ENCODE measurements at places on chromosomes 5 and 9. TPM values are rescaled to one million over a fixed set of nuclear protein-coding genes. Genes with fewer than 3 reads are reported as not detected.

DNA sequence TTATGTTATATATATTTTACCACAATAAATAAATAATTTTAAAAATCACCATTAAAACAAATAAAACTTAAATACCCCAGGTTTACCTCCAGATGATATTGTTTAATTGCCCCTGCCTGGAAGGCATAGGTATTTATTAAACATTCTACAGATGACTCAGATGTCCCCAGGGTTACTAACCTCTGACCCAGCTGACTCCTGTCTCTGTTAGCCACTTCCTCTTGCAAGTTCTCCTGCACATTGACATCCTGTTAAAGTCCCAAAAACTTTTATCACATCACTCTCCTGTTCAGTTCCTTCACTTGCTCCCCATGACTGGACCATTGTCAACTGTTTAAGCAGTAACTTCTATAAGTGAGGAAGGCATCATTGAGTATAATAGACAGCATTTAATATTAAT lies 37.0 kb upstream of the RAB3C start:
- DNase-seq, result no peak

DNA sequence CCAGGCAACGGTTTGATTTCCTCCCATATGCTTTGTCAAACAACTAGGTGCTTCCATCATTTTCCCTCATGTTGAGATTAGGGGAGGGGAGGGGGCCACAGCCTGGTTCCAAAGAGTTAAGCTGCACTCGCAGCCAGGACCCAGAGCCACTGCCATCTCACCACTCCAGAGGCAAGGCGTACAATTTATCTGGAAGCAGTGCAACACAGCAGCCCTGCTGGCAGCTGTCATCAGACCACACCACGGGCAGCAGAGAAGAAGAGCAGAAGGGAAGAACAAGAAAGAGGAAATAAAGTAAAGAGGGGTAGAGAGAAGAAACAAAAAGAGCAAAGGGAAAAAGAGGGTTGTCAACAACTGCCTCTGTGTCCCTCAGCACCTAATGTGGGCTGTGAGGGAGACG lies 38.9 kb downstream of the MED27 start:
- no peak for DNase-seq

- DNase-seq, result no peak
Measured at GRCh38 chr5:143023411-143024096, 253.4 kb downstream of the ARHGAP26 start.

- no peak for DNase-seq
Measured at GRCh38 chr9:124801356-124801755, 24.4 kb downstream of the OLFML2A start.

DNA sequence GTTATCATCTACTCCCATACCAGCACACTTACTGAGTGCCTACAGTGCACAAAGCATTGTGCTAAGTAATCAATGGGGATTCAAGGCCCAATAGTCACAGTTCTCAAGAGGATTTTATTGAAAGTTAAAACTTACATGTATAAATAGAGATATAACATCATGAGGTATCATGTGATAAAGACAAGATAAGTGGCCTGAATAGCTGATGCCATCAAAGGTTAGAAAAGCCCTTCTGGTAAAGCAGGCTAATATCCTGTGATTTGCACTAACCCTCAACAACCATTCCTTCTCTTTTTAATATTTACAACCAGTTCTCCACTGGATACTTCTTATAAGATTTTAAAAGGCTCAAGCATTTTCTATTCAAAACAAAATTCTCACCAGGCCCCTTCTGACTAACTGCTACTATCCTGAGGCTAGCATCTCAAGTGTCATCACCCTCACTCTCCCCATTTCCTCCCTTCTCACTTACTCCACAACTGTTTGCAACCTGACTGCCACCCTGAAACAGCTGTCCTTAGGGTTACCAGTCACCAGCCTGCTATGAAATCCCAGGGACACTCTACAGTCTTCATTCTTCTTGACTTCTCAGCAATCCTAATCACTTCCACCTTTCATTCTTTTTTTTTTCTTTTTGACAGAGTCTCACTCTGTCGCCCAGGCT lies 377.9 kb downstream of the ENC1 start:
- DNase-seq, result no peak

GRCh38 chr9:19429595-19429994 lies 20.8 kb downstream of the ACER2 start:
- DNase-seq, result no peak

GRCh38 chr5:36689225-36689624 lies 82.8 kb downstream of the SLC1A3 start:
- no peak for DNase-seq

DNA sequence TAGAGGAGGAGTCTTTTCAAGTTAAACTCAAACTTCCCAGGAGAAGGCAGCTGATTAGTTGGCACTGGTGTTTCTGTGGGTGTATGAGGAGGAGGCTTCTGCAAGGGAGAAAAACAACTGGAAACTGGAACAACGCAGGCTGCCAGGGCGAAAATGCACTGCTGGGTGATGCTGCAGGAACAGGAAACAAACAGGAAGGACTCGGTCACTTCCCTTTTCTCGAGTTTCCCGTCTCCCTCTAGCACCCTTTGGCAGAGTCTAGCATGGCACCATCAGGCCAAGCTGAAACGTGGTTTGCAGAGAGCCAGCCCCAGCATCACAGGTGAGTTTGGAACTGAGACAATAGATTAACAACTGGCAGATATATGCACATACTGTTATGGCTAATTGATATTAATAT lies 77.5 kb upstream of the CAST start:
- DNase-seq, result no peak

DNA sequence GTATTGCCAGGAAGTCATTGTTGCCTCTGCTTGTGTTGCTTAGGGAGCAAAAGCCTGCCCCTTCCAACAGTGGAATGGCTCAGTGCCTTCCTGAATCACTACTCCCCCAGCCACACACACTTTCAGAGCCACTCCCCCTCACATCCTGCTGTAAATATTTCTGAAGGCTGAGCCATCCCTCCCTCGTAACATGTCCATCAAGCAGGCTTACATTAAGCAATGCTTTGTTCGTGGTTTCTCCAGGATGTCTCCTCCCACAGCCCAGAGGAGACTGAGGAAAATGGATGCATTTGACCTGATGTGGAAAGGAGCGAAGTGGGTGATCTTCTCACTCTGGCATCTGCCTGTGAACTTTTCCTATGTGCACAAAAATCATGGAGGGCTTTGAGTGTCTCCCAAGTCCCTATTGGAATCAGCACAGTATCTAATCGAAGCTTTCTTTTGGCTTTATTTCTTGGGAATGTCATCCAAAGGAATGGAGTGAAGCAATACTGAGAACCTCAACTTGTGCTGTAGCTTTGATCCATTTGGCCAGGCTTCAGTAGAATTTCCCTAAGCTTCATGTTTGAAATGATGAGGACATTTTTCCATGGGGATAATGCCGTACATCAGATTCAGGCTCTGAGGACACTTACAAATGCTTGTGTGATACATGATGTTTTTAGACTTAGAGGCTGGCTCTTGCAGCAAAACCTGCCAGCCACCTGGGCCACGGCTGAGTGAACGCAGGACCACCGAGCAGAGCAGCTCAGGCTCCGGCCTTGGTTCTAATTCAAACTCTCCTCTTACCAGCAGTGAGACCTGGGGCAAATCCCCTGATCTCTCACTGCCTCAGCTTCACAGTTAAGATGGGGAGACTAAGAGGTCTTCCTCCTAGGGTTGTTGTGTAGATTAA lies 389.1 kb downstream of the ENC1 start:
- no peak for DNase-seq

DNA sequence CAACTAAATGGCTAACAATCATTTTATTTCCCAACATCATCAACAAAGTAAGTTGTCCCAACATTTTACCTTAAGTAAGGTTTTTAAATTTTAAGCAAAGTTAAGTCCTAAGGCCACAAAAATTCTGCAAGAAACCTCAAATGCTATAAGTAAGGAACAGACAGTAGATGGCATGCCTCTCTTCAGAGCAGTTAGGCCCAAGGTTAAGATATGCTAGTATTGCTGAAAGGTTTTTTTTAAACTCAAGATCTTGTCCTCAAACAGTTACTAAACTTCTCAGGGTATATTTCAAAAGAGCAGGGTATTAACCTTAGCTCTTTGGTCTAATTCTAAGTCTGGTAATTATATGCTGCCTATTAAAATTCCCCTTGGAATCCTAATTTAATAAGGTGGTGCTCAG lies 35.1 kb downstream of the PJA2 start:
- no peak for DNase-seq

GRCh38 chr9:76352026-76352620 lies 42.1 kb downstream of the RFK start:
- DNase-seq, result no peak

DNA sequence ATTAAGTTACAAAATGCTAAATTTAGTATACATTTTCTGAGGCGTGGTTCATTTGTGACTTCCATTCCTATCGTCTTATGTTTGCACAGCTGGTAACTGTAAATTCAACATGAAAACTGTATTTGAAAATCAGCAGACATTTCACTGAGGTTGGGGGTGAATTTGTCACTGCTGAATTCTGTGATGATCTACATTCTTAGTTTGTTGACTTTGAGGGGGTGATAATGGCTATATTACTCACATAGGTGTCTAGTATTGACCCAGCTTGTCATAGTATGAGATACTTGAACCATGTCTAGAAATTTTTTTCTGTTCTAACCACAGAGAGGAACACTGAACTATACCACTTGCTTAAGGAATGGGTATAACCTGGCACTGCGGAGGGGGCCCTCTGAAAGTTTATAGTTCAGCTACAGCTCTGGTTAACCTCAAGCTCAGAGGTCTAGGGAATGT lies 313.3 kb downstream of the PIK3R1 start:
- DNase-seq, result no peak

- DNase-seq, result no peak
Measured at GRCh38 chr9:91421971-91422757, 1.5 kb downstream of the NFIL3 start.

DNA sequence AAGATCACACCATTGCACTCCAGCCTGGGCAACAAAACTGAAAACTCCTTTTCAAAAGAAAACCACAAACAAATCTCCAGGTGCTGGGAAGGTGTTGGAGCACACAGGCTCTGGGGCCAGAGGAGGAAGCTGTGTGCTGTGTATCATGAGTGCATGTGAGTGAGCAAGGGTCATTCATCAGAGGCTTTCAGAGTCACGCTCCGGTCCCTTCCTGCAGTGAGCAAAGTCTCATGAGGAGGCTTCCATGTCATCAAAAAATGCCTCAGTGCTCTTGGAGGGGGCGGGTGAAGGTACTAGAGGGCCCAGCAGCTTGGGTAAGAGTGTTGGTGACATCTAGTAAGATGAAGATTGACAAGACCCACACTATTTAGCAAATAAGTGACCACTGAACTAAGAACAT lies 48.3 kb upstream of the TESK1 start:
- no peak for DNase-seq

DNA sequence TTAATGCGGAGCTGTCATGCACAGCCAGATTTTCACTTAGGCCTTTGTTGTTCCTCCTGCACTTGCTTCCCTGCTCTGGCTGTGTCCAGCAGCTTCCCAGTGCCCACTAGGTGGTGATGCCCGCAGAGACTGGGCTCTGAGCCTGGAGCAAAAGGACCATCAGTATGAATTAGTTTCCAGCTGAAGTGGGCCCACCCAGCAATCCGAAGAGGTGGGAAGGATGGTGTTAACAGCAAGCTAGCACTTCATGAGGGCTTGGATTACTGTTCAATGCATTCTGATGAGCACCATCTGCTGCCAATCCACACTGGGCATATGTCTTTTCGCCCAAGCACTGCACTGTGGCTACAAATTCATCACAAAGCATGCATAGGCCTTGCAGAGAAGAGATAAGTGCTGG lies 459.1 kb downstream of the SPOCK1 start:
- no peak for DNase-seq

DNA sequence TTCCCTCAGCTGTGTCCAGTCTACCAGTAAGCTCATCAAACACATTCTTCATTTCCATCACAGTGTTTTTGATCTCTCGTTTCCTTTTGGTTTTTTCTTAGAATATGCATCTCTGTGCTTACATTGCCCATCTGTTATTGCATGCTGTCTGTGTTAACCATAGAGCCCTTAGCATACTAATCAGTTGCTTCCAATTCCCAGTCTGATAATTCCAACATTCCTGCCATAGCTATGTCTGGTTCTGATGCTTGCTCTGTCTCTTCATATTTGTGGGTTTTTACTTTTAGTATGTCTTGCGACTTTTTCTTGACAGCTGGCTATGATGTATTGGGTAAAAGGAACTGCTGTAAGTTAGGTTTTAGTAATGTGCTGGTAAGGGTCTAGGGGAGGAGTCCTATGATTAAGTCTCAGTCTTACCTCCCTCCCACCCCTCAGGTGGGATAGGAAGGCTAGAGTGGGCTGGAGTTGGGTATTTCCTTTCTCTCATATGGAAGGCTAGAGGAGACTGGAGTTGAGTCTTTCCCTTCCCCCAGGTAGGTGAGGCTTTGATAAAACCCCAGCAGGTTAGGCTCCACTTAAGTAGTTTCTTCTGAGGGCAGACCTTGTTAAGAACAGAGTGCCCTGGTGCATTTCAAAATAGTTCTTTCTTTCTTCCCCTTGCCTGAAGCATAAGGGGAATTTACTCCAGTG lies 99.1 kb upstream of the RASGRF2 start:
- no peak for DNase-seq

- no peak for DNase-seq
Measured at GRCh38 chr9:136138566-136138965, 19.9 kb upstream of the TMEM250 start.

GRCh38 chr5:31763424-31763823 lies 124.5 kb downstream of the PDZD2 start:
- DNase-seq, result no peak

GRCh38 chr9:123373447-123373923 lies 17.5 kb downstream of the CRB2 start:
- DNase-seq, result no peak

DNA sequence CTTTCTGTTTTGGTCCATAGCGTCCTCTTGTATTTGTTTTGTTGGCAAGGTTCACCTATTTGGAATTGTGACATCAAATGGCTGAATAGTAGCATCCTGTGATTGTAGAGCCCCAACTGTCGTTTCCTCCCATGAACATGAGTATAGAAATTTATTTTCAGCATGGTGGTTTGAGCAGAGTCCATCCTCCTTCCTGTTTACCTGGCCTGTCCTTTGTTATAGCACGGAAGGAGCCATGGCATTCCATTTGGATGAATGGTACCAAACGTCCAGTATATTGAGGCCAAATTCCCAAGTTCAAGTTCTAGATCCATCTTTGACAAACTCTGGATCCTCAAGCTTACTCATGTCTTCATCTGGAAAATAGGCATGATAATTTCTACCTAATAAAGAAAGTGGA lies 16.8 kb downstream of the RASGRF2 start:
- no peak for DNase-seq

Gene DRD1
- 0.13 TPM for total RNA-seq

Gene DNAH5
- 0.14 TPM for total RNA-seq

Gene SPINK13
- not detected for total RNA-seq

Gene FOXI1
- total RNA-seq, result not detected

Gene SMIM33
- not detected for total RNA-seq

Gene CA9
- not detected for total RNA-seq

Gene FST
- total RNA-seq, result 0.40 TPM

Gene TRPM3
- total RNA-seq, result 3.1 TPM

Gene ASPN
- total RNA-seq, result 0.36 TPM

Gene MOB3B
- total RNA-seq, result 24.9 TPM

Gene KCNMB1
- total RNA-seq, result 2.2 TPM

Gene ARSK
- 3.3 TPM for total RNA-seq

Gene ADGRV1
- total RNA-seq, result not detected

All from spleen (tissue), 13 donors.